CD4-positive, alpha-beta T cell treated with Interleukin-21 for 1 hour (primary cell): ENCODE measurements at places on chromosomes 5 and 9.
A peak's percentile ranks its signal among the peaks of the same experiment; 100 is the strongest.

- DNase-seq = no peak
These were observed 43.4 kb upstream of the PLPP6 start for GRCh38 chr9:4618700-4619099.

GRCh38 chr5:111385970-111386831 is 126.1 kb downstream of the STARD4 start:
- no peak for DNase-seq

DNA sequence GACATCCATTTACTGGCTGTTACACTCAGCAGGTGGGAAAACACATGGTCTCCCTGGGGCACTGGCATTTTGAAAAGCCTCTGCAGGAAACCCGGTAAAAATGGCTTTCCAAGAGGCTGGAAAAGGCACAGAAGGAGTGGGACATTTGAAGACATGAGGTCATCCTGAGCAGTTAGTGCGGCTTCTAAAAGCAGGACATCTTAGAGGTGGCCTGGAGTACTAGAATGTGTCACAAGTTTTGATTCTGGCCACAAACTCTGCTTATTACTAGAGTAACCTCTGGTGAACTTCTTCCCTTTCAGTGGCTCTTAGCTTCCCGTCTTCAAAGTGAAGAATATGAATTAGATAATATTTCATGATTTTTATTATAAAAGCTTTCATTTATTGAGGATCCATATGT is 423.0 kb upstream of the BRINP1 start:
- DNase-seq = no peak

DNA sequence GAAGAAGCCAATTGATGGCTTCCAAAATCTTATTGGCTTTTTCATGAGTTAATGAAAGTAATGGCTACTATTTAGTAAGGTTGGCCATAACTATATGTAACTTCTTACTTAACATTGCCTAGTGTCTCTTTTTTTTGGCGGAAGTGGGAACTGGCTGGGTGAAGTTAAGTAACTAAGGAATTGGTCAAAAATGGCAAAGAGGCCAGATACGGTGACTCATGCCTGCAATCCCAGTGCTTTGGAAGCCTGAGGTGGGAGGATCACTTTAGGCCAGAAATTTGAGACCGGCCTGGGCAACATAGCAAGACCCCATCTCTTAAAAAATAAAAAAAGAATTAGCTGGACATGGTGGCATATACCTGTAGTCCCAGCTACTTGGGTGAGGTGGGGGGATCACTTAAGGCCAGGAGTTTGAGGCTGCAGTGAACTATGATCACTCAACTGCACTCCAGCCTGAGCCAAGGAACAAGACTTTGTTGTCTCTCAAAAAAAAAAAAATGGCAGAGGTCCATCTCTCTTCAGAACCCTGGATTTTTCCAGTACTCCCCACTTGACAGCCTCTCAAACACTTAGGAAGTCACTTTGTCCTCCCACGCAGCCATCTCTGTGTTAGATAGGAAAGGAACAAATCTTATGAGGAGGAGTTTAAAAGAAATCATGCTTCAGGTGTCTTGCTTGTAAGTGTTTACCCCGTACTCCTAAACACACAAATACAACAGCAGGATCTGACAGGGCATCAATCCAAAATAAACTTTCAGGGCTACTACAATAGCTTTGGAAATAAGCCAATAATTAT is 75.7 kb downstream of the TEK start:
- DNase-seq = no peak

DNA sequence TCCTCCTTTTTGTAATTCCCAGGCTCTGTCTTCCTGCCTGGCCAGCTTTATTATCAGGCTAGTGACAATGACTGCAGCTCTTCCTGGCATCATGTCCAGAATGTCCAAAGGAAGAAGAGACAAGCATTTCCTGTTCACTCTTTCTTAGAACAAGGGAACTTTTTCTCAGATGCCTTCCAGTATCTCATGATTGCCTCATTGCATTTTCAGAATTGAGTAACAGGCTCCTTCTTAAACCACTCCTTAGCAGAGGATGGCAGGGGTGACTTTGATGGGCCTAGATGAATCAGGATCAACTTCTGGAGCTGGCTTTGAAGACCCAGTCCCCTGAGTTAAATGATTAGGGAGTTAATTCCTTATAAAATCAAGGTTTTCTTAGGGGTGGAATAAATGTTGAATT is 92.9 kb upstream of the RASGRF2 start:
- no peak for DNase-seq

DNA sequence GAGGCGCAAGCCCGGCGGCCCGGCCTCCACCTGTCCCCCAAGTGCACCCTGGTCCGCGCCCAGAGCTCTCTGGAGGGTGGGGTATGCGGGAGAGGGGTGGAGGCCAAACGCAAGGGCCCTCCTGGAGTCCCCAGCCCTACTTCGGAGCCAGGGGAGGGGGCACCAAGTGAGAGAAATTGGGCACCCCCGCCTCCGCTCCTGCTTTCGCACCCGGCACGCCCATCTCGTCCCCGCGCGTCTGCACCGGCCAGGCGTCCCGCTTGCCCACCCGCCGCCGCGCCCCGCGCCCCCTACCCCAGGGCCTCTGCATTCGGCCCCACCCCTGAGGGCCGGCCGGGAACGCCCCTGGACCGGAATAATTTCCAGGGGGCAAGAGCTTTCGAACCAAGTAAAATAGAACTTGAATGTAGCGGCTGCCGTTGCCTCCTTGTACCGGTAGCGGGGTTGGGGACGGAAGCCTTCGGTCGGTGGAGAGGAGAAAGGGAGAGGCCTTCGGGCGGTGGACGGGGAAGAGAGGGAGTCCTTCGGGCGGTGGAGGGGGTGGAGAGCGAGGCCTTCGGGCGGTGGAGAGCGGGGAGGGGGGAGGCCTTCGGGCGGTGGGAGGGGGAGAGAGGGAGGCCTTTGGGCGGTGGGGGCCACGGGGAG is 694 bp upstream of the PHPT1 start:
- DNase-seq = peak; percentile 36

- no peak for DNase-seq
These were observed 5.8 kb upstream of the C5orf52 start for GRCh38 chr5:157665467-157666070.

GRCh38 chr9:4164356-4164755 is 135.5 kb downstream of the GLIS3 start:
- DNase-seq = no peak

- no peak for DNase-seq
These were observed 31.0 kb downstream of the ANKH start for GRCh38 chr5:14840624-14841023.

DNA sequence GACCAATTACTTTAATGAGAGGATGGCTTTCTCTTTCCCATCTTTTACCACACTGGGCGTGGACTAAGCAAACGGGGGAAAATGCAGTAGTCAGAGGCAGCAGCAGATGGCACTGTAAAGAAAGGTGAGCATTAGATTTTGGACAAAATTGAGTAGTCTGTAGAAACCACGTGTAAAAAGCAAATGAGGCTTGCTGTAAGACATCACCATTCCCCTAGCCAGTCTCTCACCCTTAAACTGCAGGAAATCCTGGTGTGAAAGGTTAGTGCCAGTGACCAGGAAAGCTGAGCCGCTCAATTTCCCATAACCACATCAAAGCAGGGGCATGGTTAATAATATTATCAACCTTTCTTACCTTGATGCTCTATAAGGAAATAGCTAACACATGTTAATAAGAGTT is 31.8 kb downstream of the SPATA31C2 start:
- DNase-seq = no peak

GRCh38 chr9:72554221-72554641 is 32.8 kb downstream of the TMC1 start:
- DNase-seq = no peak

- DNase-seq = no peak
These were observed 17.0 kb downstream of the BTNL8 start for GRCh38 chr5:180915924-180916323.

DNA sequence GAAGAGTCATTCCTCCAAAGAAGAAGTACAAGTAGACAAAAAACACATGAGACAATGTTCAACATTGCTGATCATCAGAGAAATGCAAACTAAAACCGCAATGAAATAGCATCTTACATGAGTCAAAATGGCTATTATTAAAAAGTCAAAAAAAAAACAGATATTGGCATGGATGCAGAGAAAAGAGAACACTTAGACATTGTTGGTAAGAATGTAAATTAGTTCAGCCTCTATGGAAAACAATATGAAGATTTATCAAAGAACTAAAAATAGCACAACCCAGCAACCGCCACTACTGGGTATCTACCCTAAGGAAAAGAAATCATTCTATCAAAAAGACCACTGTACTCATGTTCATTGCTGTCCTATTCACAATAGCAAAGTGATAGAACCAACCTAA is 157.5 kb downstream of the CHSY3 start:
- no peak for DNase-seq

DNA sequence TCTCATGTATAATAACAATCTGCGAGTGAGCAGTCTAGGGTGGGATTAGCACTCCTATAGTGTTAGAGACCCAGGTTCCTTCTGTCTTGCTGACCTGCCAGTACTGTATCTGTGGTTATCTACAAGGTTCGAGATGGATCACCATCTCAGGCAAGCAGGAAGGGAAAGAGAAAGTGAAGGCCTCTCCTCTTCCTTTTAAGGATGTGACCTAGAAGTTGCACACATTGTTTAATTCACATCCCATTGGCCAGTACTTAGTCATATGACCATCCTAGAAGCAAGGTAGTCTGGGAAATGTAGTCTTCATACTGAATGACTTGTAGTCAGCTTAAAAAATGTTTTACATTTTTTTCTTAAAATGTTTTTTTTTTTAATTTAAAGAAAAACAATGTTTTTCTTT is 168.6 kb downstream of the CARTPT start:
- peak; percentile 68 for DNase-seq

- DNase-seq = no peak
These were observed 6.6 kb downstream of the FBP1 start for GRCh38 chr9:94632737-94633136.

DNA sequence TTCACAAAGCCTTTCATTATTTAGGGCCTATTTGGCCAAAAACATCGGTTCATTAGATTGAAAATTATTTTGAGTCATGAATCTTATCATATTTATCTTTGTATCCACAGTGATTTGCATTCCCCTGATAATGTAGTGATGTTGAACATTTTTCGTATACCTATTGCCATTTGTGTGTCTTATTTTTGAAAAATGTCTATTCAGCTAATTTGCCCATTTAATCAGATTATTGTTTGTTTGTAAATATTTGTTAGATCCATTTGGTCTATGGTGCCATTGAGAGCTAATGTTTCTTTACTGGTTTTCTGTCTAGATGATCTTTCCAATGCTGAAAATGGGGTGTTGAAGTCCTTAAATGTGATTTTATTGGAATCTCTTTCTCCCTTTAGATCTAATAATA is 439.2 kb upstream of the TYRP1 start:
- no peak for DNase-seq

DNA sequence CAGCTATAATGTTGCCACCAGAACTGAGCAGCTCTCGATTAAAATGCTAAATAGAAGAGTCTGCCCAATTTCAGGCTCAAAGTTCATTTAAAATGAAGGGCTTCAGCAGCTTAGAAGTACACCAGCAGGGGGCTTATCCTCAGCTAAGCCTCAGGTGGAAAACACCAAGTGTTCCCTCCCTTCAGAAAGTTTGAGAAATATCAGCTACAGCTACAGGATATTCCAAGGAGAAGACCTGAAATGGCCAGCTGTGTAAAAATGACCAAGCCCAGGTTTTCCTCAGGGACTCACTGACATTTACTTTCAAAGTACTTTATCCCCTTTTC is 395.4 kb downstream of the DTWD2 start:
- no peak for DNase-seq

DNA sequence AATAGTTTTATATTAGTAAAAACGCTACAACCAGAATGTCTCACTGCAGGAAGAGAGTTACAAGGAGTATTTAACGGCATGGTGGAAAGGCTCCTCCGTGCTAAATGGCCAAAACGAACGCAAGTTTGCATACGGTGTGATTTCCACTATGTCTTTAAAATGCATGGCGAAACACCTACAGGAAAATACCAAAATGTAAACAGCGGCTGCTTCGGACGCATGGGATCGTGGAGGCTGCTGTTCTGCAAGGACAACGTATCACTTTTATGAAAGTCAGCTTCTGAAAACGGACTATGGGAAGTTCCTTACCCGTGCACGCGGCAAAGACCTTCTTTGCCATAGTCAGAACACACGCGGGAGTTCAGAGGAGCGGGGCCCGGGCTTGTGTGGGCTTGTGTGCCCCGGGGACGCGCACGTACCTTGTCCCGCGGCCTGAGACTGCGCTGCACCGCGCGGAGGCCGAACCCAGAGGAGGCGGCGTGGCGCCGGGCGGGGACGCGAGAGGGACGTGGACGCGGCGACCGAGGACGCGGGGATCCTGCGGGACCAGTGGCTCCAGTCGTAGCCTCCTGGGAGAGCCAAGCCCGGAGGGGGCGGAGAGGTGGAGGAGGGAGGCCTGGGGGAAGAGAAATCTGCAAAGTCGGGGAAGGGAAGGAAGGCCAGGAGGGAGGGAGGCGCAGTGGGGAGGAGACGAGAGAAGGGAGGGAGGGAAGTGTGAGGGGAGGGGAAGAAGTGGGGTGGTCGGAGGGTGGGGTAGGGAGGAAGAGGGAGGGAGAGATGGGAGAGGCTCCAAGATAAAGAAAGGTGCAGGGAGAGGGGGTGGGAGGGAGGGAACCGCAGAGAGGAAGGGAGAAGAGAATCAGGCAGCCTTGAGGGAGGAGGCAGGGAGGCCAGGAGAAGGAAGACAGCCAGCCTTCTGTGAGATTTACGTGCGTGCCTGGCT is at the start of gene CMBL:
TSS of gene CMBL (minus strand) at position 697 of the 943 bp plus-strand sequence. CDS start 17,140 bp downstream, outside the sequence.
- no peak for DNase-seq

- DNase-seq = peak; percentile 73
These were observed 937 bp upstream of the SLC26A2 start for GRCh38 chr5:149959406-149960236.

DNA sequence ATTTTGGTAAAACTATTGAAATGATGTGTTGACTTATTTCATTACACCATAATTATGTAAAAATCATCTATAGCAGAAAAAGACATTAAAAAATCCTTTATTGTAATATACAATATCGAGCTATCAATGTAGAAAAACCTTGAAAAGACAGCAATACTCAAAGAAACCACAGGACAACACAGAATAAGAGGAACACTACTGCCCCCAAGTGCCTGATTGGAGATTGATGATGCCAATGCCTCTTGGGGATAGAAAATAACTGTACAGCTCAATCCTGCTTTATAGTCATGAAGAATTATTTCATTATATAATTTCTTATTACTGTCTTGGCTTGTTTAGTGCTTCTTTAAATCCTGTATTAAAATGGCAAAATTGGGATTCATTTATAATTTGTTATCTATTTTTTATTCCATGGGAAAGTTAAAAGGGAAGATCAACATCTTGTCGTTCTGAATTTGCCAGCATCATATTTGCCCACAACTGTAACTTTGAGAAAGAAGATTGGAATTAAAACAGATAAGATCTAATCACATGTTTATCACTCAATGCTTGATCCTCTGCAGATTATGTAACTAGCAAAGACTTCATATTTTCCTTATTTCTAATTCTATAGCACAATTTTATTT is 337.5 kb downstream of the CDH9 start:
- no peak for DNase-seq
